ENCODE measurements at places on chromosomes 6 and 20.

GRCh38 chr6:71082033-71082650 lies 125.3 kb upstream of the B3GAT2 start:
- no peak for DNase-seq

DNA sequence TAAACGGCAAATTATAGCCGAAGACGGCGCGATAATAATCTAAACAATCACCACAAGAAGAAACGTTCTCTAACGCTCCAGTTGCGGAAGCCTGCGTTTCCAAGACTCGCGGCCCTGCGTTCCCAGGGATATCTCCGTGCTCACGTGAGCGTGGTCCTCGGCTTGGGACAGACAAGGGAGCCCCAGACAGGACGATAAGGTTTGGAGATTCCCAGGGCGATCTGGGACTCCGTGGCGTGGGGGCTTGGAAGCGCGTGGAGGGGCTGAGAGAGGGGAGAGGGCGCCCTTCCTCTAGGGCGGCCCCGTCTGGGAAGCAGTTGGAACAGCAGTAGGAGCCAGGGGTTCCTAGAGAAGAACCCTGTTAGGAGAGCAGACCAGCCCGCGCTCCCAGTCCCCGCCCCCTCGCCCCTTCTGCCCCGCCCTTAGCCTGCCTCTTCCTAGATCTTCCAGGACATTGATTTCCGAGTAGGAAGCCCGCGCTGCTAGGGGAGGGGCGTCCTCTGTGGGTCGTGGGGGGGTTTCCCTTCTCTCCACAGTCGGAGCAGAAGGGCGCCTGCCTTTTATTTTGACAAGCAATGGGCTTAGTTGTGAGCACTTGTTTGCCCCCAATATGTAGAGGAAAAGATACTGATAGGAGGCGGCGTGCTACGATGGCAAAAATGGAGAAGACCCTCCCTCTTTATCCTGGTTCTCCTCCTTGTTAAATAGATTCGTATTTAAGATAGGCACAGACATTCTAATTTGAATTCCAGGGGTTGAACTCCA lies 10.6 kb downstream of the NRN1 start:
- no peak for DNase-seq

DNA sequence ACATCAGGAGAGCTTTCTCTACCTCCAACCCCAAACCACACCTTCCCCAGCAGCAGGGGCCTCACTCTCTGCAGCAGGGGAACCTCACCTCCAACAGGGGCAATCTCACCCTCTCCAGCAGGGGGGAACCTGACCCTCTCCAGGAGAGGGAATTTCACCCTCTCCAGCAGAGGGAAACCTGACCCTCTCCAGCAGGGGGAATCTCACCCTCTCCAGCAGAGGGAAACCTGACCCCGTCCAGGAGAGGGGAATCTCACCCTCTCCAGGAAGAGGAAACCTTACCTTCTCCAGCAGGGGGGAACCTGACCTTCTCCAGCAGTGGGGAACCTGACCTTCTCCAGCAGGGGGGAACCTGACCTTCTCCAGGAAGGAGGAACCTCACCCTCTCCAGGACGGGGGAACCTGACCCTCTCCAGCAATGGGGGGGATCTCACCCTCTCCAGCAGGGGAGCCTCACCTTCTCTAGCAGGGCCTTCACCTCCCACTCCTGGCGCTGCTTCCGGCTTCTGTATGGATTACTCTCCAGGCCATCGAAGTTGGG lies 3.1 kb downstream of the B3GALT4 start:
- no peak for DNase-seq

GRCh38 chr6:25363427-25363826 lies 84.3 kb downstream of the CARMIL1 start:
- no peak for DNase-seq

DNA sequence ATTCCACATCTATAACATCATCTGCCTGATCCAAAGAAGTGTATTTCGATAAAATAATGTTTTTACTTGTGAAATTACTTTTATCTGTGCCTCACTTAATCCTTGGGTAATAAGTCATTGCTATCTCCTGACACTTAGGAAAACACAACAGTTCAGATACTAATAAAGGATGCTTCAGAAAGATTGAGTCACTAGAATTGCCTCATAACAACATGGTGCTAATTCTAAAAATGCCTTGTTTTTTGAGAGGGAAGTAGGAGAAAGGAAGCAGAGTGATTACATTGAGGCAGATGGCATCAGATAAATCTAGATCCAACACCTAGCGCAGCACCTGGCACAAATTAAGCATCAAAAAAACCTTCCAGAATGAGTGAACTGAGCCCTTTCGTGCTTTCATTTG lies 69.0 kb downstream of the NCOA7 start:
- no peak for DNase-seq

DNA sequence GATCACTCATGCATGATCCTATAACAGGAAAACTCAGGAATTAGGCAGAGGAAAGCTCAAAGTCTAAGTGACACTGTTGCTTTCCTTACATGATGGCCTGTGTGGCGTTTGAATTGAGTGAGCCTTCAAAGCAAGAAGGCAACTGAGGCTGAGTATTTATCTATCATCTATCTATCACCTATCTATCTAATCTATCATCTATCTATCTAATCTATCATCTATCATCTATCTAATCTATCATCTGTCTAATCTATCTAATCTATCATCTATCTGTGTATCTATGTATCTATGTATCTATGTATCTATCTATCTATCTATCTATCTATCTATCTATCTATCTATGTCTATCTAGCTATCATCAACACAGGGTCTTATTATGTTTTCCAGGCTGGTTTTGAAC lies 41.8 kb upstream of the BCLAF1 start:
- DNase-seq = no peak

DNA sequence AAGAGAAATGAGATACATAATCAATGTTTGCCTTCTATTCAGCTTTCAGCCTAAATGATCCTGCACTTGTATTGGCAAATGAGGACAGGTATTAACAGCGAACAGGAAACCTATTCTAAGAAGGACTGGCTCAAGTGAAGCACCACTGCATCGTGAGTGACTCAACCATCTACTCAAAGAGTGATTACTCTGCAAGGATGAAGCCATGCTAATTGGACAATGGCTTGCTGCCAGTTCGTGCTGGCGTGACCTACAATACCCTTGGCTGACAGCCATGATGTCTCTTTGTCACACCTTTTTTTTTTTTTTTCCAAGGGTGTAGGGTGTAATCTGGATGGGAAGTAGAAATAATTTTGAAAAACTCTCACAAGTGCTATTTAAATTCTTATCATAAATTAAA lies 104.9 kb downstream of the GJA10 start:
- DNase-seq = no peak

DNA sequence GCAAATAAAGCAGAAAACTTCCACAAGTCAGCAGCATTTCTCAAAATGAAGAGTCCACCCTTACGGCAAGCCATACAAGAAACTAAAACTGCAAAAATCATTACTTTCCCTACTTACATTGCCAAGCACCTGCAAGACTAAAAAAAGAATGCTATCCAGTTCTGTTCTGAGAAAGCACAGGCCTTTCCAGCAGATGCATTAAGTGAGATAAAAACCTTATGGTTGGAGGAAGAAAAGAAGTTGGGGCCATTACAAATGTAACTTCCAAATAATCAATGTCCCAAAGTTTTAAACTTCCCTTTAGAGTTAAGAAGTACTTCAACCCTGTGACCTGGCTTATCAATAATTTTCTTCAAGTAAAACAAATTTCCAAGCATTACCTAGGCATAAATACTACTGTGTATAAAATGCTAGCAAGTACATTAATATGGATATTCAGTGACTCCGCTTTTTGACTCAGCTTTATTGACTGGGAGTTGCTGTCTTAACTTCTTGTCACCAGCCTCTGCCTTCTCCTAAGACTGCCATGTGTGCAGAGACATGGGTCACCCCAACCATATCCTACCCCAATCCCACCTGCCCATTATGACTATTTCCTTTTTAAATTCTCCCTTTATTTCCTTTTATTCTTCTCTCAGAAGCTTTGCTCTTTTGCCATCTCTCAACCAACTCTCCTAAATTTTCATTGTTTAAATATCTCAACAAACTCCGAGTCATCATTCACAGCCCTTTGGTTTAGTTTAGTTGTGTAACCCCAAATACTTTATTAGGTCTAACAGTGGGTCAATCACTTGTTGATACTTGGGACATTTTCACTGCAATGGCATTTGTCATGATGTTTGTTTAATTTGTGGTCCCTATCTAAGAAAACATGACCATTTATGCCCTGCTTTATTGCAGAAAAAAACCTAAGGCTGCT lies 49.7 kb downstream of the SLC22A23 start:
- DNase-seq = no peak

Data from stimulated activated CD8-positive, alpha-beta memory T cell treated with anti-CD3 and anti-CD28 coated beads, Interleukin-7, amount 100 ng/mL, for 48 hours (primary cell).